ENCODE measurements at places on chromosomes 13 and 19.

DNA sequence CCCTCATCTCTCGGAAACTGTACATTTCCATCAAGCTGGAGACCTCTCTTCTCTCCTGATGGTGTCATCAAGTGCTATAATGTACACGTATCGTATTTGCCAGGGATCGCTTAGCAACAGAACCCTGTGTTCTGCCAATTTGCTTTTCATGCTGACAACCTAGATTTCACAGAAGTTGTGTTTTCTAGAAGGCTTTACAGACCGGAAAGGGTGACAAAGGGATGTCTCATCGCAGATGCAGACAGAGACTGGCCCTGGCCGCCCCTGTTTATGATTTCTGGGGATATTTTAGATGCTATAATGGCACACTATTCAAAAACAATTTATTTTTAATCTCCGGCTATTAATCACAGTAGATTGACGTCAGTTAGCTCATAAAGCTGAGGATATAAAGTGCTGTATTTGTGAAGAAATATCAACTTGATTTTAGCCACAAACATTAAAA is 291.4 kb downstream of the IRS2 start:
- DNase-seq: no peak

- no peak for DNase-seq
Measured at GRCh38 chr13:58202099-58202498, 570.6 kb downstream of the PCDH17 start.

DNA sequence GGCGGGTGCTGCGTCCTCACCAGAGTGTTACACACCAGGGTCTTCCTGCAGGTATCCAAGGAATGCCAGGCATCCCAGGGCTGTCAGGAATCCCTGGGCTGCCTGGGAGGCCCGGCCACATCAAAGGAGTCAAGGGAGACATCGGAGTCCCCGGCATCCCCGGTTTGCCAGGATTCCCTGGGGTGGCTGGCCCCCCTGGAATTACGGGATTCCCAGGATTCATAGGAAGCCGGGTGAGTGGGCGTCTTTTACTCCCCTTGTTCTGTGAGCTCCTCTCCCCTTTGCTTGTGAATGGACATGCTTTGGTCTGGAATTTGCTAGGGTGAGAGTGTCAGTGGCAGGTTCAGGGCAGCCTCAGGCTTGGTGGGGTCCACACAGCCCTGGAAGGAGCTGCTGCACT is 75.9 kb downstream of the RAB20 start:
- no peak for DNase-seq

- DNase-seq: no peak
Measured at GRCh38 chr13:52868190-52868589, 19.8 kb upstream of the PCDH8 start.
